A673 (cell line): ENCODE measurements at places on chromosomes 5 and 9. TPM values are rescaled to one million over a fixed set of nuclear protein-coding genes. Genes with fewer than 3 reads are reported as not detected.
A peak's percentile ranks its signal among the peaks of the same experiment; 100 is the strongest.

Gene ADAMTS13
- total RNA-seq = 1.3 and 3.1 TPM in 2 replicates

DNA sequence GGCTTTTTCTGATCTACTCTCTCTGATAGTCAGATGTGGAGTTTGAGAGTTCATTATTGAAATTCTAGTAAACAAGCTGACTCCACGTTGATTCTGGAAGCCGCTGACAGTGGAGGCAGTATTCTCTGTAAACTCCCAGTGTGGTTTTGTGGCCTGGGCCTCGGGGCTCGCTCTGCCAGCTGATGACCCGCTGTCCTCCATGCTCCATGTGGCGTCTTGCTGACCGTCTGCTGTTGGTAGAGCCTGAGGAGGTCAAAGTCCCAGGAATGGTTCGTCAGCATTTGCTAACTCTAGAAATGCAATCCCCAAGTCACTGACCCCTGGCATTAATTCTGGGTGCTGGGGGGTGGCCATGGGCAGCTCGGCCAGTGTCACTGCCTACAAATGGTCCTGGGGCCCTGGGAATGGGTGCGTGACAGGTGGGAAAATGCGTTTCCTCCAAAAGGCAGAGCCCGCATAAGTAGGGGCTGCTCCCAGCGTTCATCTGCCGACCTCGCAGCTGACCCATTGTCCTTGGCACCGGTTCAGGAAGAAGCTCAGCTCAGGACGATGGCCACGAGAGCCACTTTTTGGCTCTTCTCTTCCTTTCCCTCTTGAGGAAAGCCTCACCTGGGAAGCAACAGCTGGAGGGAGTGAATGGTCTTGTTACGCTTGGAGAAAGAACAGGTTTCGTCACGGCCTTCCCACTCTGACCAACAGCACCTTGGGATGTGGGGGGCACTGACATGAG lies 55.1 kb downstream of the MRPL36 start:
- DNase-seq = no peak

GRCh38 chr9:38004809-38005560 lies 64.0 kb downstream of the SHB start:
- no peak for DNase-seq

DNA sequence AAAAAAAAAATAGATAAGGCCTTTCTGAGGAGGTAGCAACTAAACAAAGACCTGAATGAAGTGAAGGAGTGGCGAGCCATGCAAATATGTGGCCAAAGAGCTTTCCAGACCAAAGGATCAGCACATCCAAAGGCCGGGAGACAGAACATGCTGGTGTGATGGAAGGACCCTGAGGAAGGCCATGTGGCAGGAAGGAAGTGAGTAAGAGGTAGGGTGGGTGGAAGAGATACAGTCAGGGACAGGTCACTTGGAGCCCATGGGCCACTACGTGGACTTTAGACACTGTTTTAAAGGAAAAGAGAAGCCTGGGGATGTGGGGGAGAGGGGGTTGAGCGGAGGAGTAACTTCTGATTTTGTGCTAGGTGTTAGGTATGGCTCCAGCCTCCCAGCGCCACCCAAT lies 31.3 kb downstream of the SPRY4 start:
- no peak for DNase-seq

- DNase-seq = no peak
Measured at GRCh38 chr5:6280425-6281100, 97.8 kb downstream of the MED10 start.

DNA sequence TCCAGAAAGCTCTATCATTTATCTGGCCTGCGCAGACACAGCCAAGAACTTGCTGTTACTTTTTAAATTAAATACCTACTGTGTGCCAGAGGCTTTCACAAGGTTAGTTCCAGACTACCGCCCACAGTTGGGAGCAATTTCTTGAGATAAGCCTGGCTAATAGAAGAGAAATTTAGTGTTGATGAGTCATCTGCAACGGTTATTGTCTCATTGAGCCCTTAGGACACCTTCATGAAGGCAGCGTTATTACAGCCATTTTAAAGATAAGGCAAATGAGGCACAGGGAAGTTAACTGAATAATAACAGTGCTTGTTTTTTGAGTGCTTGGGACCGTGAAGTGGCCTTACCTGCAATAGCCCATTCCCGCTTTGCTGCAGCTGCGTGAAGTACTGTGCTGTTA lies 292.9 kb upstream of the MSX2 start:
- no peak for DNase-seq

- peak; percentile 71 for DNase-seq
Measured at GRCh38 chr9:95506428-95506677, 10.4 kb downstream of the PTCH1 start.
